ENCODE measurements at places on chromosomes 1 and 21.

GRCh38 chr1:75794382-75794781 is 2.3 kb upstream of the MSH4 start:
- DNase-seq, result no peak

DNA sequence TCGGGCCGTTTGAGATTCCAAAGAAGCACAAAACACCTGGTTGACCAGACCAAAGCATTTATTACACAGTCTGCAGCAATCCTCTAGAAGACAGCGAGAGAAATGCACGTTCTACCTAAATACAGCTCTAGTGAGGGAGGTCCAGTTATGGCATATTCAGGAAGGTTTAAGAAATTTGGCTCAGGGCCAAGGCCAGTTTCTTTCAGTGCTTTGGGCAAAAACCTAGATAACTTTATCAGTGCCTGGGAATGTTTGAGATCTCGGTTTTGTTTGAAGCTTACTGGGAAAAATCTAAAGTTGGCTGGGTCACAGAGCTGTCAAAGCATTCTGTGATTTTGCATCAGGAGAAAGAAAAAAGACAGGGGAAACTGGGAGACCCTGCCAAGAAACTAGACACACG is 514.0 kb upstream of the TMPRSS15 start:
- no peak for DNase-seq

DNA sequence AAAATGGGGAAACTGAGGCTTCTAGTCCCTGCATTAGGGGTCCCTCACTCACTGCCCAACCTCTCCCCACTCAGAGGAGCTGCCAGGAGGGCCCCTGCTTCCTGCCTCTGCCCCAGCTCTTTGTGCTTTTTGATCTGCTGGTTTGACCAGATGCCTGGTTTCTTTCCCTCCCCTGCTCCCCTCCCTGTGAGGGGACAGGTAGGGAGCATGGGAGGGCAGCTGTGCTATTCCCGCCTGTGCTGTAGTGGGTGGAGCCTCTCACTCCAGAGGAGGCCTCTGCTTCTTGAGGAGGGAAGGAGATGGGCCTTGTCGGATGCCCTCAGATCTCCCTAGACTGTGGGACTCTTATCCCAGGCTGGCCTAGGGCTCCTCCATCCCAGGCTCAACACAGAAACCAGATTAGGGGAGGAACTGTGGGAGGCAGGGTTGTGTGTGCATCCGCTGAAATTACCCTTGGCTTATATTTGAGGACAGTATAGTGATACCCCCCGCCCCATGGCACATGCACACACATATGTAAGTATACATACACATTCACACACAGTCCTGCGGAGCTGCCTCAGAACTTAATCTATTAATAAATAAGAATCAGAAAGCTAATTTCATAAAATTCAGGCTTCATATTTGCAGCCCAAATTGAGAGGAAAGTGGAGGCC is 4.6 kb downstream of the BOLA1 start:
- no peak for DNase-seq

GRCh38 chr1:115790846-115791245 is 22.3 kb upstream of the CASQ2 start:
- no peak for DNase-seq

- no peak for DNase-seq
These were observed 12.5 kb downstream of the KIF17 start for GRCh38 chr1:20705203-20705755.

GRCh38 chr1:228837032-228837431 is 101.8 kb downstream of the RHOU start:
- DNase-seq, result no peak

DNA sequence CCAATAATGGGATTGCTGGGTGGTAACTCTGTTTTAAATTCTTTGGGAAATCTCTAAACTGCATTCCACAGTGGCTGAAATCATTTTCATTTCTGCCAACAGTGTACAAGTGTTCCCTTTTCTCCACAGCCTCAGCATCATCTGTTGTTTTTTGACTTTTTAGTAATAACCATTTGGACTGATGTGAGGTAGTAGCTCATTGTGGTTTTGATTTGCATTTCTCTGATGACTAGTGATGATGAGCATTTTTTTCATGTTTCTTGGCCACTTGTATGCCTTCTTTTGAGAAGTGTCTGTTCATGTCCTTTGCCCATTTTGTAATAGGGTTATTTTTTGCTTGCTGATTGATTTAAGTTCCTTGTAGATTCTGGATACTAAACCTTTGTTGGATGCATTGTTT is 131.9 kb upstream of the B3GALT2 start:
- DNase-seq, result no peak

- no peak for DNase-seq
These were observed 476.5 kb downstream of the BRINP3 start for GRCh38 chr1:190001187-190001586.

DNA sequence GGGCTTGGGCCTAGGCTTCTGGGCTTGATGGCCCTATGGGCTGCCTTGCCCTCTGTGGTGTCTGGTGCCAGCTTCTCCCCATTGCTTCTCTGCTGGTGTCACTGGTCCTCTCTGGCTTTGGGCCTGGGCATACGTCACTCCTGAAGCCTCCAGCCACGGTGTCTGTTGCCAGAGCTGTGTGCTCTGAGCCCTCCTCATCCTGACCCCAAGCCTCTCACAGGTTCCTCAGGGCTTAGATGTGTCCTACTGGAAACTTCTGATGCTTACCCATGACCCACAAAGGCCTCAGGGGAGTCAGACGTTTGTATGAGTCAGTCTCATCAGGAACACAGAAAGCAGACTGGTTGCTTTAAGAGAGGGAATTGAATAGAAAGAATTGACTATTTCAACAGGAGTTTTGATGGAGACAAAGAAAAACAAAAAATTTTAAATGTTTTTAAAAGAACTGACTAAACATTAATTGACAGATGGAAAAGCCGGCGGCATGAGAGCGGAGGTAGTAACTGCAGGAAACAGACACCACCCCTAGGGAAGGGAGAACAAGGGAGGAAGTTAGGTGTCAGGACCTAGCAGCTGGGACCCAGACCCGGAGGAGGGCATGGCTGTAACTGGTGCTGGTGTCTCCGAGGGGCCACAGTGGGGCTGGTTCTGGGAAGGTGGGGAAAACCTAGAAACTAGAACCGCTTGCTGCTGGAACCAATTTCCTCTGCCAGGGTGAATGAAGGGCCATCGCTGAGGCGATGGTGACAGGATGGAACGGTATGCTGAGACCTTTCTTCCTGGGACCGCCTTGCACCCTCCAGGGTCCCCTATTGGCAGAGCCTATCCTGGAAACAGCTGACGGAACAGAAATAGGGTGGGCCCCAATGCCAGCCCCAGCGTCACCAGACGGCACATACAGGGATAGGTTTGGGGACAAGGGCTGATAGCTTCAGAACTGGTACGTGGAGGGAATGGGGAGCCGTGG is 40.0 kb upstream of the CITED4 start:
- DNase-seq, result no peak

GRCh38 chr1:65395887-65396612 is 24.4 kb upstream of the LEPR start:
- no peak for DNase-seq

DNA sequence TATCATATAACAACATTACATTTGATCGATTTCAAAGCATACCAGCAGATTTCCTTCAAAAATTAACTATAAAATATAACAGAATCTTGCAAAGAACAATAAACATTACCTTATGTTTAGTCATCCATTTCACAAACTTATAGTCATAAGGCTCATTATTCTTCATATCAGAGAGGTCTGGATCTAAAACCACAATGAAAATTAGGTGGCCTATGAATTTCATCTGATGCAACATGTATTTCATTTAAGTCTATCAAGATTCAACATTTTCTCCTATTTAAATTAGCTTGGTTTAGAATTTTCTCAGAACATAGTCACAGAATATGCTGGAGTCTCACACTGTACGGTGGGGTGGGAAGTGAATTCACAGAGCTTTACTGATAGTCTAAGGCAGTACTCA is 49.2 kb downstream of the KYAT3 start:
- no peak for DNase-seq

DNA sequence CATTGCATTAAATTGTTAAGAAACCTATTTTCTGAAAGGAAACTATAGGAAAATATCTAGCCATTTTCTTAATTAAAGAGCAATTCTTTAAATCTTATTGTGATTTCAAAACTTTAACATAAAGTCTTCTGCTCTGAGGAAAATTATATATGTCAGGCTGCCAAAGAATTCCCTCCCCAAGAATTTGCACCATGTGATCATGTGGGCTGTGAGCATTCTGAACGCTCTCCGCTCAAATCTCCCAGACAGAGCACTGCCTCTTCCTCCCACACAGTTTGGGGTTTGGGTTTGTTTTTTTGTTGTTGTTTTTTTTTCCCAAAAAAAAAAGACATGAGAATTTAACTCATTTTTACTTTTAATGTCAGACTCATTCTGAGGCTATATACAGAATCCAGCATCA is 155.9 kb upstream of the PALMD start:
- DNase-seq, result no peak

DNA sequence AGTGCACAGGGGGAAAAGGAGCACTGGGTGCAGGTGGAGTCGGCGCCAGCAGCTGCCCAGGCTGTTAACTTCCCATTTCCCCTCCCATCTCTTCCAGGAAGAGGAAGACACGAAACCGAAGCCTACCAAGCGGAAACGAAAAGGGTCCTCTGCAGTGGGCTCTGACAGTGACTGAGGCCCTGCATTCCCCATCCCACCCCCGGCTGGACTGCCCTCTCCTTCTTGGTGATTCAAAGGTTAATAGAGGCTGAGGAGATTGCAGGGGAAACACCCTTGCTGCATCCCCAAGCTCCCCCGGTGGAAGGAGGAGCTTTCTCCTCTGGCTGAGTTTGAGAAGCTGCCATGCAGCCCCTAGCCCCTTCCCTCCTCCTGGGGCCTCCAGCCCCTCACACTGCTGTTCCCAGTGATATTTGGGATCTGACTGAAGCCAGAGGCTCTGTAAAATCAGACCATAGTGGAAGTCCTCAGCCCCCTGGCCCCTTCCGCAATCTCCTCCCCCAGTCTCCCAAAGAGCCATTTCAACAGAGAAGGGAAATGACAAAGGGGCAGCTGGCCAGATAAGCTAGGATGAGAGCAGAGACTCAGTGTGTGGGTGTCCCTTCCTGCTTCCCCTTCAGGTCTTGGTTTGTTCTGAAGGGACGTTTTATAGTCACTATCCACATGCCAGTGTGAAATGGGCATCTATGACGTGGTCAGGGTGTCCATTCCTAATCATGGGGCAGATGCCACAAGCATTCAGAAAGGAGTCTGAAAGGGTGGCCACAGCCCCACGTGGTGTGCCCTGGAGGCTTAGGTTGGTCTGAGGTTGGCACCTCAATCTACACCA is 1.9 kb upstream of the SLC27A3 start:
- DNase-seq, result no peak

DNA sequence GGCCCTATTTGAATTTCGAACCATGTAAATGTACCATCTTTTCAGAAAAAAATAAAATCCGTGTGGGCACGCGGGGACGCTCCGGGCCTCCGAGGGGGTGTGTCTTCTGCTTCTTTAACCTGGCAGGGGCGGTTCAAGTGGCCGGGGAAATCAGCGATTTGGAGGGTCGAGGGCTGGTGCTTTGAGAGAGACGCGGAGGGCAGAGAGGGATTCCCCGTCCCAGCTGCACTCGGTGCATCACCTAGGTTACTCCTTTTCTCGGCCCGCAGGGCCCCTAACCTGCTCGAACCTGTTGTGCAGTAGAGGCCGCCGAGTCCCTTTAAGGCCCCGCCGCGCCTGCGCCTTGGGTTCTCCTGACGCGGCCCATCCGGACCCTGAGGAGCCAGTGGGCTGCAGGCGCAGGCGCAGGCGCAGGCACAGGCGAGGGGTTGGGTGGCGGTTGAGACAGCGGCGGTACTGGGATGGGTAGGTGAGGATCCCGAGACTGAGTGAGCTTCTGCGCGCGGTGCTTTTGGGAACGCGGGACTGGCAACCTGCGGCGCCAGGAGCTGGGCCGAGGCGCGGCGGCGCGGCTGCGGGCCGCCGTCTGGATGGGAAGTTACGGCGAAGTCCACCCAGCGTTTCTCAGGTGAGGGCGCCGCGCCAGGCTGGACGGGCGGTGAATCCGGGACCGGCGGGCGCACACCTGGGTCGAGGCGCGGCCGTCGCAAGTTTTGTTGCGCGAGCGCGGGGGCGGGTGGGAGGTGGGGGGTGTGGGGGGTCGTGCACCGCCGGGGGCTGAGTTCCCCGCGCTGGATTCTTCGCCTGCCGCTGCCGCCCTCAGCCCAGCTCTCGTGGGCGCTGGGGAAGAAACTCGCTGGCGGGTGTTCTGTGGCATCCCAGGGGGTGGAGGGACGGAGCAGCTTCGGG is at the start of gene NBPF3:
TSS of gene NBPF3 (plus strand) at position 417 of the 909 bp plus-strand sequence. CDS start 4,950 bp downstream, outside the sequence.
- peak; percentile 74 for DNase-seq

DNA sequence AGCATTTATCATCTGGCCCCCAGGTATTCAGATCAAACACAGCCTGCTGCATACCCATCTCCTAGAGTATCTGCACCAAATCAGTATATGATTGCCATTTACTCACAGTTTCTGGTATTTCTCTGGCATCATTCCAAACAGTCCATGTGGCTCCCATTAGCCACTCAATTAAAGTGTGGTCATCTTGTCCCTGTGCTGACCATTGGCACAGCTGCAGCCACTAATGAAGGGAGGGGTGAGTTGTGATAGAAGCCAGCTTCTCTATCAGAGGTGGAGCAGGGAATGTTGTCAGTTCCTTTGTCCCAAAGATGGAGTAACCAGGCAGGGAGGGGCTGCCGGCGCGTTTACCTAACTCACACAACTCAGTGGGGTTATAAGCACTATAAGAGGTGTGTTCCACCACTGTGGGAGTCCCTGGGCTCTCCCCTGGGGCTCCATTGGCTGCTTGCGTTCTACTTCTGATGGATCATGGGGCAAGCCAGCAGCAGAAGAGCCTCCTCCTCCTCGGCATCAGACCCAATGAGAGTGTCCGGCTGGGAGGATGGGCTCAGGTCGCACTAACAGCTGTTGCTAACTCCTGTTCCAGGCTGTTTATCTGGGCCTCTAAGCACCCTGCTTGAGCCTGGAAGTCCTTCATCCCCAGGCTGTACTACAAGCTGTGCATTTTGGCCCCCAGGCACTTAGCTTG is 108.6 kb downstream of the GDAP2 start:
- no peak for DNase-seq

GRCh38 chr1:212302745-212303383 is 17.7 kb downstream of the PPP2R5A start:
- no peak for DNase-seq

GRCh38 chr1:74963120-74963519 is 171.1 kb upstream of the LHX8 start:
- DNase-seq, result no peak

DNA sequence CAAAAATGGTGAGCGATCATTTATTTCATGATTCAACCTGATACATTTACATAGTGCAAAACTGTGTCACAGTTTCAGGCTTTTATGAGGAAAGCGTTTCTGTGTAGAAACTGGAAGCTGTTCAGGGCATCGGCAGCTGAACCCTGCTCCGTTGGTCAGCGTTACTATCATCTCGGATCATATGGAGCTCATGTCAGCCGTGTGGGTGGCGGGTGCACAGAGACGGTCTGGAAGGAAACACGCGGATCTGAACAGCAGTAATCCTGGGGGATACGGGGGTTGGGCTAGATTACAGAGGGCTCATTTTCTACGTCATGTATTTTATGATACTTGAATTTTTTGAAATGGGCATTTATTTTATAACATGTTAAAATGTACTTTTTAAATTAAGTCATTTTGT is 15.1 kb downstream of the C1orf174 start:
- DNase-seq, result no peak

GRCh38 chr1:23691499-23692307 is at the start of gene RPL11:
Gene RPL11 (plus strand): TSS chr1:23691806. CDS start chr1:23691824, 18 bp downstream.
- DNase-seq, result peak; percentile 70

- DNase-seq, result no peak
These were observed 108.3 kb downstream of the TNR start for GRCh38 chr1:175635092-175635491.

- peak; percentile 44 for DNase-seq
These were observed 79.9 kb downstream of the MORN1 start for GRCh38 chr1:2311184-2312032.

All from activated T-helper 1 cell treated with anti-CD3 and anti-CD28 coated beads, Interleukin-2, amount 50 U/mL, for 16 hours (primary cell).